ENCODE measurements at places on chromosomes 2 and 18. TPM values are rescaled to one million over a fixed set of nuclear protein-coding genes. Genes with fewer than 3 reads are reported as not detected.

Gene MBD5
- 29.8 TPM for total RNA-seq

Gene RND3
- total RNA-seq, result 41.8 TPM

Gene KDM3A
- total RNA-seq, result 56.6 TPM

Gene SMIM21
- not detected for total RNA-seq

Gene ASAP2
- total RNA-seq, result 71.0 TPM

Gene PIKFYVE
- total RNA-seq, result 17.6 TPM

Gene TOGARAM2
- total RNA-seq, result 0.64 TPM

Gene DPP4
- total RNA-seq, result 14.7 TPM

Gene DSG1
- total RNA-seq, result not detected

Gene MYO3B
- 0.09 TPM for total RNA-seq

Gene UGT1A5
- total RNA-seq, result 2.1 TPM

Gene SCN3A
- 1.4 TPM for total RNA-seq

Gene C2orf78
- not detected for total RNA-seq

Gene ANKRD29
- 2.5 TPM for total RNA-seq

Gene ZNF396
- 4.4 TPM for total RNA-seq

Gene LYPD1
- not detected for total RNA-seq

Data from left colon (tissue), 2 donors.